Stimulated activated CD4-positive, alpha-beta T cell treated with anti-CD3 and anti-CD28 coated beads, Interleukin-1b, Interleukin-23, amount 100 ng/mL, for 1 hour (primary cell): ENCODE measurements at places on chromosomes 5 and 9.
A peak's percentile ranks its signal among the peaks of the same experiment; 100 is the strongest.

DNA sequence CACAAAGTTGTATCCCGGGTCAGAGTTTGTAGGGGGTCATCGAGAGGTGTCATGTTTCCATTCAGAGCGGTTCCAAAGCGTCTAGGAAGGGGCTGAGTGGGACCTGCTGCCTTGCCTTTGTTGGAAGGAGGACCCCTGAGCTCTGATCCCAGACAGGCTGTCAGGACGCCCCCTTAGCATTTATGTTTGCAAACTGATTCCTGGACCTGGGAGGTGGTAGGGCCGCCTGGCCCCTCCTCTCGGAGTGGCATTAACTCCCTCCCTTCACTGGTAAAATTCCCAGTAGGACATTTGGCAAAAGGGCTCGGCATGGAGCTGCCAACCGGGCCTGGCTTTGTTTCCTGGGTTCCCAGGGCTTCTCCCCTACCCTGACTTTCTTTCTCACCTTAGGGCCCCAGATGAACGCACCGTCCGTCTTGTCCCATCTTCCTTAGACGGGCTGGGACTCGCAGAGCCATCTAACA, 2.5 kb downstream of the JADE2 start:
- no peak for DNase-seq

DNA sequence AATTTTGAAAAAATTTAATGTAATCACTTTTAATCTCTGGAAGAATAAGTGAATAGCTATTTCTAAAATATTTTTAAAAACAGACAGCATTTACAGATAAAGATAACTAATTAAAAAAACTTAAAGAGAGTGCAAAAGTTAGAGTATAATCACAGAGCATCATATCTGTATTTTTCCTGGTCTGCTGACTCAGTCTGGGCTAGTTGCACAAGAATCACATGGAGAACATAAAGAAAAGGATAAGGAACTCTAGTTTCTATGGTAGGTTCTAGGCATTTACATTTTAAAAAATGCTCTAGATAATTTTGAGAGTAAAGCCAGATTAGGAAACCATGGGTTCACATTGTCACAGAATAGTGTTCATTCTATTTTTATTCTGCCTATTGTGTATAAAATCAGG, 347.4 kb downstream of the PSAT1 start:
- DNase-seq, result no peak

- DNase-seq, result no peak
Measured at GRCh38 chr5:149584121-149584520, 2.8 kb downstream of the ARHGEF37 start.

- DNase-seq, result no peak
Measured at GRCh38 chr5:96714951-96715451, 52.8 kb downstream of the CAST start.

DNA sequence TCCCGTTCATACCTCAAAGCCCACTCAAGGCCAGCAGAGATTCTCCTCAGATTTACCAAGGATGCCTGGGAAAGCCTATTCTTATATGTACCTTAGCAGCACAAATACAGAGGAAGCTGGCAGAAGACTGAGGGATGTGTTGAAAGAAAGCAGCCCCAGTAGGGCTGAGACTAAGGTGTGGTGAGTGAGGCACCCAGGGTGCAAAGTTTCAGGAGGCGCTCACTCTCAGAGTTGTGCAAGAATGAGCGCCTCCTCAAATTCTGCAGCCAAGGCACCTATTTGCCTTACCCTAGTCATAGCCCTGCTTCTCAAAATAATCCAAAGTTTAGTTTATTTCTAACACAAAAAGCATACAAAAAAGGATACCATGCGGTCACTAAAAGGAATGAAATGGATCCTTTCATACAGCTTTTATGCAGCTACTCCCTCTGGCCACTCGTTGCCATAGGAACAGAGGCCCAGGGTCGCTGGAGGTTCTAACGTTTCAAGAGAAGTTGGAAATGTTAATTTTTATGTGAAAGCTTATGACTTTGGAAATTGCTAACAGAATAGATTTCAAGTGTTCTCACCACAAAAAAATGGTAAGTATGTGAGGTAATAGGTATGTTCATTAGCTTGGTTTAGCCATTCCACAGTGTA, 79.7 kb upstream of the SMIM23 start:
- no peak for DNase-seq

GRCh38 chr9:134553996-134554372, 87.6 kb upstream of the COL5A1 start:
- DNase-seq, result no peak

GRCh38 chr5:117041926-117042595, 467.4 kb upstream of the SEMA6A start:
- no peak for DNase-seq

DNA sequence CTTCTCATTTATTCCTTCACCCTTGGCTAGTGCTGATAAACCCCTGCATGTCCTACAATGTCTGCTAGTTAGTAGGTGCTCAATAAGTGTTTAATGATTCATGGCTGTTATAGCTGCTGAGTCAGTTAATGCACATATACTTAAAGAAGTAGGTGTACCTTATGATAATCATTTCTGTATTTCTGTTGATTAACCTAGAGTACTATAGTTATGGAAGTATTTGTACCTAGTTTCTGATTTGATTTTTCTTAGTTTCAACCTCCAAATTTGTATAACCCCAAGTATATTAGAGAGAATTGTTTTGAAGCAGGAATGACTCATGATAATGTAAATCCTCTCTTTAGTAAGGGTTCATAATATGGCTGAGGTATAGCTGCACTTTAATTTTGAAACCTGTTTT, 8.9 kb downstream of the SMAD5 start:
- DNase-seq, result no peak

GRCh38 chr5:131795879-131796792, 681 bp downstream of the FNIP1 start:
- peak; percentile 2 for DNase-seq

GRCh38 chr5:170256571-170256970, 23.8 kb downstream of the C5orf58 start:
- DNase-seq, result no peak

DNA sequence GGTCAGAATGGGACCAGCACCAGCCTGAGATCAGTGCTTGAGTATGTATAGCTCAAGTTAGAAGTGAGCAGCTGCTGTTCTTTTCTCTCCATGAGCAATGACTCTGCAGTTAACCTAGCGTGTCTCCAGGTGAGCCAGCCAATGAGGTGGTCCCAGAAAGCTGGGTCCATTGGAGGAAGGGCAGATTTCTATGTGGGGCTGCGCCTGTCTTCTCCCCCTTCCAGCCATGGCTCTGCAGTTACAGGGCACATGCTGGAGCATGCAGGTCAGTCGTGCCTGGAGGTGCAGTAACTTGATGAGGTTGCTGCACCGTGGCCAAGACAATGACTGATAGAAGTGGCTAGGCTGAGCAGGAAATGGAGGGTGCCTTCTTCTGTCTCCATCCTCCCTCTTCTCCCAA, 29.6 kb upstream of the CXCL14 start:
- DNase-seq, result no peak

- no peak for DNase-seq
Measured at GRCh38 chr9:90999425-91000397, 198.1 kb downstream of the SYK start.

DNA sequence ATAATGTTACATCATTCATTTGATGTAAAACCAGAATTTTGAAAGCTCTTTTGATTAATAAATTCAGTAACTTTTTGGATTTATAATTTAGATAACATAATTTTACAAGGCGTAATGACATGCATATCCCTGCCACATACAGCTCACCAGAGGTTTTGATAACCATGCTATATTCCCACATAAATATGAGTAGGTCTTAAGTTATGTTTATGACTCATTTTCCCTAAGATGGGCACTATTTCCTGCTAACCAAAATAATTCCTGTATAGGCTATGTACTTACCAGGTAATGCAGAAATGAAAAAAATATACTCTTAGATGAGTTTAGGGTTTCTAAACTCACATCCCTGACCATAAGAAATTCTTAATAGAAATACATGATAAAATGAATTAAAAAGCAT, 93.9 kb upstream of the EDIL3 start:
- DNase-seq, result no peak

GRCh38 chr9:38125889-38126288, 56.9 kb upstream of the SHB start:
- DNase-seq, result no peak

DNA sequence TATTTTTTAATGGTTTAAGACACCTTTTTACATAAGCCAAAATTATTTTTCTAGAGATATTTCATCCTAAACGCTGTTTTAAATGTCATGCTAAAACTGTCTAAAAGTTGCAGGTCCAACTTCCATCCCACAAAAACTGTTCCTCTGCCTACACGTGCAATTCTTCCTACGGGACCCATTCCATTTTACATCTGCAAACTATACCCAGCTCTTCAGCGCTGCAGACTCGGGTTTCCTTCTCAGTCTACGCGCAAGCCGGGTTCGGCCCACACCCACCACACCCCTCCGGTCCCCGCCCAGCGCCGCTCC, 8.7 kb downstream of the RANBP6 start:
- DNase-seq, result no peak

DNA sequence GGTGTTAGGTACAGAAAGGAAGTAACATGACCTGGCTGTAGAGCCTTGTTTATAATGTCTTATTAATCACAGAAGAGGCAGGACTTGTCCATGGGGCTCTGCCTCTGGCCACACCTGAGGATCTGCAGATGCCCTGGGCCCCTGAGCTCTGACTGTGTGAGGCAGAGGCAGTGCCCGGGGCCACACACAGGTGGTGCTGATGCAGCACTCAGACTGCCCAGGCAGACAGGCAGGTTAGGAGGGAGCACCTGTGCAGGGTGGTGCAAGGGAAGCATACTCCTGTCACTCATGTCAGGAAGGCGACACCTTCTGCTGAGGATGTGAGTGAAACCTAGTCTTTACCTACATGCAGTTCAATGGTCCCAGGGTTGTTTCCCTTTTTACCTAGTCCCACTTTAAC, 88.7 kb downstream of the CFAP90 start:
- DNase-seq, result no peak

- DNase-seq, result no peak
Measured at GRCh38 chr5:179716286-179716685, 16.3 kb upstream of the MAML1 start.

- DNase-seq, result no peak
Measured at GRCh38 chr9:120236596-120236995, 343.4 kb downstream of the CDK5RAP2 start.
